ENCODE measurements at places on chromosomes 16 and 17. TPM values are rescaled to one million over a fixed set of nuclear protein-coding genes. Genes with fewer than 3 reads are reported as not detected.

DUXB gene
- not detected for total RNA-seq

ZNRF1 gene
- total RNA-seq = 45.6 TPM

SEPTIN12 gene
- not detected for total RNA-seq

SMYD4 gene
- total RNA-seq = 5.2 TPM

PDILT gene
- not detected for total RNA-seq

ASIC2 gene
- 0.55 TPM for total RNA-seq

SGCA gene
- 3.7 TPM for total RNA-seq
